ENCODE measurements at places on chromosomes 11 and 22. TPM values are rescaled to one million over a fixed set of nuclear protein-coding genes. Genes with fewer than 3 reads are reported as not detected.

Gene PATE3
- not detected for polyA plus RNA-seq

Gene NRXN2
- 2.7 TPM for polyA plus RNA-seq

Gene PTPRCAP
- 8.0 TPM for polyA plus RNA-seq

Gene MUC6
- polyA plus RNA-seq: 10.6 TPM

Gene SCGB1A1
- polyA plus RNA-seq: not detected

Gene MRGPRE
- not detected for polyA plus RNA-seq

Gene RCOR2
- polyA plus RNA-seq: 0.56 TPM

Gene MMP27
- not detected for polyA plus RNA-seq

Gene TPBGL
- polyA plus RNA-seq: not detected

Gene BID
- 34.9 TPM for polyA plus RNA-seq

Gene RFPL1
- not detected for polyA plus RNA-seq

Gene OR51V1
- polyA plus RNA-seq: not detected

Gene MRE11
- polyA plus RNA-seq: 4.4 TPM

Gene SLC1A2
- 0.22 TPM for polyA plus RNA-seq

Gene NDUFS3
- polyA plus RNA-seq: 99.6 TPM

Gene SPTBN2
- polyA plus RNA-seq: 1.5 TPM

Gene TRIM51
- not detected for polyA plus RNA-seq

Gene TNNT3
- 12.7 TPM for polyA plus RNA-seq

Gene ADSL
- 44.5 TPM for polyA plus RNA-seq

Gene APOL5
- polyA plus RNA-seq: 0.04 TPM

Gene SLC15A3
- polyA plus RNA-seq: 43.4 TPM

Gene CD248
- polyA plus RNA-seq: 327 TPM

Gene MS4A14
- 0.52 TPM for polyA plus RNA-seq

Gene KCNJ11
- 1.7 TPM for polyA plus RNA-seq

Gene SAA2
- polyA plus RNA-seq: 60.2 TPM

Gene PATE4
- not detected for polyA plus RNA-seq

Gene DMC1
- polyA plus RNA-seq: 0.23 TPM

Gene GLYATL1
- 0.13 TPM for polyA plus RNA-seq

Gene IRF7
- polyA plus RNA-seq: 20.7 TPM

Gene ARHGAP1
- polyA plus RNA-seq: 57.6 TPM
